AG08396 (cell line): ENCODE measurements at places on chromosomes 3 and 15.

- DNase-seq: no peak
Observed at GRCh38 chr15:39156646-39157250, 424.1 kb upstream of the THBS1 start.

DNA sequence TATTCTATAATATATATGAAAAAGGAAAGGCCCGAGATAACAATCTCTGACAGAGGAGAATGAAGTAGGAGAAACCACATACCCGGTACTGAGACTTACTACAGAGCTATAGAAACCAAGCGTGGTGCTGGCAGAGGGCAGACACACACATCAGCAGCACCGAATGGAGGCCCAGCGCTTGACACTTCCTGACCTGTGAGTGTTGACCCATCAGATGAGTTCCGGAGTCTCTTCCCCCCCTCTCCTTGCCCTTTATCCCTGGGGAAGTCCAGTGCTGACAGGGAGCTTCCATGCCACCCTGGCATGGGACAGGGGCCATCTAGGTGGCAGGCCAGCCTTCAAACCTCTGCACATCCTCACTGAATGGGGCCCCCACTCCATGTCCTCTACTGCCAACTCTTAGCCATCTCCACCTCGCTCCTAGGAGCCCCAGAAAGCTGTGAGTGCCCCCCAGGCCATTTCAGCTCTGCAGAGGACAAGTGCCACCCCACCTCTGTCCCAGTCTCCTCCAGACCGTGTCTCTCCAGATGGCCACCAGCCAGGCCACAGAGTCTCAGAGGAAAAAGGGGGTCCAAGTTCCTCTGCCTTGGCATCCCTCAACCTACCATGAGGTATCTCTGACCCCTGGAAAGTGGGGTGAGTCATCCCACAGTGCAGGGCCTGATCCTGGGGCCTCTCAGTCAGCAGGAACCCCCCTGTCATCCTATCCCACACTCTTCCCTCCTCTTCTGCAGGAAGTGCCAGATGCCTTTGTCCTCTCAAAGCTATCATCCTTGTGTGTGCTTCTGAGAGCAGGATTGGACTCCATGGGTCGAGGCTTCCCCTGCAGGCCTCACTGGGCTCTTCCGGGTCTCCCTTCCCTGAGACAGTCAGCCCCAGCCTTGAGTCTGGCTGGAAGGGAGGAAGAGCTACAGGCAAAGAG is 116.5 kb upstream of the ALDH1A3 start:
- DNase-seq: no peak

- no peak for DNase-seq
Observed at GRCh38 chr3:127446756-127447155, 143.8 kb downstream of the TPRA1 start.

DNA sequence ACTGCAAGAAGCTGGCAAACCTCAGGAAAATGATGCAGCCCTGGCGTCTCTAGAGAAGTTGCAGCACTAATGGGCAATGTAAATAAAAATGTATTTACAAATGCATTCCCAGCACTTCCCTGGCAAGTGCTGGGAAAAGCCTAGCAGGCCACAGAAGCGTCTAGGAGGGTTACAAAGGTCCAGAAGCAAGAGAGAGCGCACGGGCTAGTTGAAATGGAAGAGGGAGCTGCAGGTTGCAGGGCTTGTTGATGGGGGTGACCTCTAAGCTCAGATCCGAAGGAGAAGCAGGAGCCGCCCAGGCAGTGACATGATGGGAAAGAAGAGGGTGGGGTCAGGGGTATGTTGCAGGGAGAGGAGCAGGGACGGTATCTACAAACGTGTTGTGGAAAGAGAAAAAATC is 2.7 kb upstream of the KNL1 start:
- no peak for DNase-seq

- DNase-seq: peak; percentile 78
Observed at GRCh38 chr15:39908186-39908585, 11.9 kb downstream of the GPR176 start.

GRCh38 chr15:78976691-78977090 is 31.8 kb upstream of the CTSH start:
- no peak for DNase-seq

DNA sequence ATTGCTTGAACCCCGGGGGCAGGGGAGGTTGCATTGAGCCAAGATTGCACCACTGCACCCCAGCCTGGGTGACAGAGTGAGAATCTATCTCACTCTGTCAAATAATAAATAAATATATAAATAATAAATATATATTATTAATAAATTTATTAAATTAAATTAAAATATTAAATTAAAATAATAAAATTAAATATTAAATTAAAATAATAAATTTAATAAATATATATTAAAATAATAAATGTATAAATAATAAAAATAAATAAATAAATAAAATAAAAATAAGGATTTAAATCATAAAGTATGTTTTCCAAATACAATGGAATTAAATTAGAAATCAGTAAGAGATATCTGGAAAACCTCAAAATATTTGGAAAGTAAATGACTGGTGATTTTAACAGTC is 43.3 kb downstream of the ATOSA start:
- no peak for DNase-seq

GRCh38 chr15:40069178-40070165 is 30.5 kb upstream of the SRP14 start:
- DNase-seq: peak; percentile 81
